Stimulated activated CD8-positive, alpha-beta memory T cell treated with anti-CD3 and anti-CD28 coated beads, Interleukin-7, amount 100 ng/mL, for 48 hours (primary cell): ENCODE measurements at places on chromosomes 7 and 10.

DNA sequence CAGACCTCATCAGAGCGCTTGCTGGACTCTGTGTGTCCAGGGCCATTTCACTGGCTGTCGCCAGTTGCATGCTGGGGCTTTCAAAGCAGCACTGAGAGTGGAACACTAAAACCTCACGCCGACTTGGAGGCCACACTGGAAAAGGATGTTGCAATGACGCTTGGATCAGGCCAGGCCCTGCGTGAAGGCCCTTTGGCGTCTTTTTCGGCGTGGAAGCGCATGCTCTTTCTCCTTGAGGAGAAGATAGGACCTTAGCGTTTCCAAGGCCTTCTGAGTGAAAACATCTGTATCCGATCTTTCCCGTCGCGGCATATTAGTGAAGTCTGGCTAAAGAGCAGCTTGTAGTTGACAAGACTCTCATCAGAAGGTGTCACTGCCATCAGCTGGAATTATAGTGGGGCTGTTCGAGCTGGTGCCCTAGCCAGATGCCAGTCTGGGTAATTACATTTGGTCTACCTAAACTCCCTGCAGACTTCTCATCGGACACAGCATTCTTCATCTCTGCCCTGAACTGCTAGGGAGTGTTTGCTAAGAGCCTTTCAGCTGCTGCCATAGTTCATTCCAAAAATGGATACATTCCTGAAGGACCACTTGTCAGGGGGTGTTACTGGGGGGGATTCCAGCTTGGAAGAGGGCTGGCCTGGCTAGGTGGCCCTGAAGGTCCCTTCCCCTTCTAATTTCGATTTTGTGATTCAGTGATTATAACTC is 167.7 kb upstream of the TCF7L2 start:
- no peak for DNase-seq

- no peak for DNase-seq
Observed at GRCh38 chr10:60283397-60283796, 106.3 kb downstream of the ANK3 start.

- DNase-seq: no peak
Observed at GRCh38 chr7:152406491-152406890, 29.3 kb downstream of the KMT2C start.

DNA sequence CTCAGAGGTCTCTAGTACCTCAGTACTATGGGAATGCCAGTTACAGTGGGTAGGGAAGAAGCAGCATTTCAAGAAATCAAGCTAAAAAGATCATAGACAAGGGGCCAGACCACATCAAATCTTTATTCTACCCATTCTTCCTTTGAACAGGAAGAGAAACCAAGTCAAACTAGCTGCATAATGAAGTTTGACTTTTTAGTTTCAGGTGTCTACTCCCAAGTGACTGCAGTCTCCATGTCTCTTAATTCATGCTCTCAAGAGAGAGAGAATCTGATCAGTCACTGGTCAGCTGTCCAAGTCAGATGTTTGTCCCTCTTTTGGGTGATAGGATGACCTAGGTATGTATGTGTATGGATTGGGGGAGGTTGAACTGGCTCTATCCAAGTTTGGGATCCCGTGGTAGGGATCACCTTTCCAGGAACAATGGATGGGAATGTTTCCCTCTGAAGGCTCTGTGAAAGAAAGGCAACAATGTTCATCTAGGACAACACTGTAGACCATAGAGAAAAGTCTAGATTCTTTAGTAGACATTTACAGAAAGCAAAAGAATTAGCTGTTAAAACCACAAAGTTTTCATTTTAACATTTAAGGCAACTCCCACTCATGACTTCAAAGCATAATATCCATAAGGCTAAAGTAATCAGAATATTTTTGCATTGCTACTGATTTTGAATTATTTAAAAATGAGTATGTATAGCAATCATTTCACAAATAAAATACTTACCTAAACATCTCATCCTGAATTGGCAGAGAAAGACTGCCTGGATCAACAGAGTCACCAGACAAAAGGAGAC is 30.1 kb upstream of the PRTFDC1 start:
- DNase-seq: no peak

GRCh38 chr7:154598864-154599263 is 404.1 kb downstream of the PAXIP1 start:
- DNase-seq: no peak

- DNase-seq: no peak
Observed at GRCh38 chr10:59997827-59998525, 91.6 kb upstream of the CCDC6 start.

- DNase-seq: no peak
Observed at GRCh38 chr10:100163704-100164621, 21.9 kb downstream of the ERLIN1 start.

DNA sequence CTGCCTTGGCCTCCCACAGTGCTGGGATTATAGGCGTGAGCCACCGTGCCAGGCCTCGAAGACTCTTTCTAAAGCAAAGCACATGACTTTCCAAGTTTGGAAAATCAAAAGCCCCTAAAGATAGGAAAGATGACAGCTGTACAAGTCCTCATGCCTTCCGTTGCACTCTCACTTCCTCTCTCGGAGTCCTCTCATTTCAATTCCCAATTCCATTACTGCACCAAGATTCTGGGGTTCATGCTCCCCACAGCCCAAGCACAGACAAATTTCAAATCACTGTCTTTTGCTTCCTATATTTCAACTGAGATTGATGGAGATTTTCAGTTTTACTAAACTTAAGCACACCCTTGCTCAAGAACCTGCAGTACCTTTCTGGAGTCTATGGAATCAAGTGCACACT is 10.9 kb upstream of the PLAU start:
- DNase-seq: no peak

DNA sequence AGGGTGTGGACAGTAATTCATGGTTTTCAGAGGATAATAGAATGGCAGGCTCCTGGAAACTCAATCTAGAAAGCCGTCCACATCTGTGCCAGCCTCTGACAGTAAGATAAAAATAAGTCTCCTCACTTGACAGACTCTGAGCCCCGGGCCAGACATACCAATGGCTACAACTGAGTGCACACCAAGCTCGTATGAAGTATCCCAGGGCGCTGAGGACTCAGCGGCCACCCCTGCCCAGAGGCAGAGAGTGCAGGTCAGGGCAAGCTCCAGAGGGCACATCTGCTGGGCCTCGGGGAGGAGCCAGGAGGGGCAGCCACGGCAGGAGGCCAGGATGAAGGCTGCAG is 262.8 kb upstream of the TCERG1L start:
- no peak for DNase-seq

GRCh38 chr7:127819975-127820731 is 168.2 kb downstream of the SND1 start:
- DNase-seq: no peak

GRCh38 chr10:113320211-113320610 is 232.6 kb upstream of the HABP2 start:
- DNase-seq: no peak

DNA sequence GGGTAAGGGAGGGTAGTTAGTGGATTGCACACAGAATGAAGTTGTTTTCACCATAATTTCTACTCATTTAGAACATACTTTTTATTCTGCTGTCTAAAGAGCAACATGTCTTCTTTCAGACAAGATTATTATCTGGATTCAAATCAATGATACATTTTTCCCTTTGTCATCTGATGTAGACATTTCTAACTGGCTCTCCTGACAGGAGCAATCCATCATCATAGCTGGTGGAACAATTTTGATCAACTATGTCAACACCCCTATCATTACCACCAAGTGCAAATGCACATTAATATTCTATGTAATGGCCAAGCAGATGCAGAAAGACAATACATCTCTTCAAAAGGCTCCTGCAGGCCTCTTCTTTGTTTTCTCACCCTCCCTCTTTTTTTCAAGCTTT is 672.9 kb upstream of the LRRTM3 start:
- no peak for DNase-seq

DNA sequence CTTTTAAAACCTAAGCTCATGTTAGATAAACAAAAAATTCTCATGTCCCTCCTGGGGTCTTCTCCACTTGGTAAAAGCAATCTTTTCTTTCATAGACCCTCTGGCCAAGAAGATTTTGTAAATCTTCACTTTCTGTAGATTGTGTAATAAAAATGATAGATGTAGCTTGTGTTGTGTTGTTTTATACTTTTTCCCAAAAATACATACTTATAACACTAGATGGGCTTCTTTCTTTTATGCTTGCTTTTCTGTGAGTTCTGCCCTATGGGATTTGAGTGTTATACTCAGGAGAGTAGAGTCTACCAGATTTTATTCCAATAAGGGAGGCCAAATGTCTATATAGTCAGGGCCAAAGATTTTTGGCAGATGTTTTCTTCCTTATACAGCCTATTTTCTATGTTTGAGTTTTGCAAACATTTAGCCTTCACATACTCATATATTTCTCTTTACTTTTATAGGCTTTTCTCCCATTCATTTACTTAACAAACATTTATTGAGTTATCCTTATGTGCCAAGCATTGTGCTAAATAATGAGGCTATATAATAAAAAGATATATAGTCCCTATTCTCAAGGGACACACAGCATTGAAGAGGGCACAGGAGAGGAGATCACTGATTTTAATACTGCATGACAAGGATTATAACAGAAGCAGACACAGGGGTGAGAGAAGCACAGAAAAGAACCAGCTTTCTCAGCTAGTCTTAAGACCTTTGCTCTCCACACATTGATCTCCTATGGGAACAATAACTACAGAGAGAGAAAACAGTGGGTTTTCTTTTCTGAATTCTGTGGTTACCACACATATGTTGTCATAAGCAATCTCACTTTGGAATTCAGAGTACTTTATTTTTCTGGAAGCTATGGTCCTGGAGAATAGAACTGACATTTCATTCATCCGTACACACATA is 58.0 kb upstream of the PNLIP start:
- DNase-seq: no peak

- DNase-seq: no peak
Observed at GRCh38 chr7:36310897-36311296, 78.8 kb upstream of the ANLN start.

DNA sequence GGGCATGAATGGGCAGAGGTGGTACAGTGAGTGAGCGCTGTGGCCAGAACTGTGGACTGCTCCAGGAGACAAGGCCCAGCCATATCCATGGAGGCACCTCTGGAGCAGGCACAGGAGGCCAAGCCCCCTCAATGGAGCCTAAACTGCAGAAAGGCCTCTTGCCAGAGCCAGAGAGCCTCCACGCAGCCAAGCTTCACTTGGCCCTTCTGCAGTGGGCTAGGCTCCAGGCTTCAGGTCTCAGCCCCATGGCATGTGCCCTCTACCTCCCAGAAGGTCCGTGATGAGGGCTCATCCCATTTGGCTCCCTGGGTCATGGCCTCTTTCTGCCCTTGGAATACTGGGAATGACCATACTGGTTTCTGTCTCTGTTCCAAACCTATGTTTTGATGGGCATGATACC is 8.9 kb downstream of the PDE1C start:
- DNase-seq: no peak

- no peak for DNase-seq
Observed at GRCh38 chr10:60623627-60624026, 154.7 kb upstream of the CDK1 start.
